Erythroblast (primary cell): ENCODE measurements at places on chromosomes 3 and 15.
A peak's percentile ranks its signal among the peaks of the same experiment; 100 is the strongest.

- no peak for DNase-seq
These were observed 76.1 kb upstream of the THBS1 start for GRCh38 chr15:39504808-39505207.

GRCh38 chr15:40320931-40321371 is 2.5 kb upstream of the INAFM2 start:
- peak; percentile 70 for DNase-seq

DNA sequence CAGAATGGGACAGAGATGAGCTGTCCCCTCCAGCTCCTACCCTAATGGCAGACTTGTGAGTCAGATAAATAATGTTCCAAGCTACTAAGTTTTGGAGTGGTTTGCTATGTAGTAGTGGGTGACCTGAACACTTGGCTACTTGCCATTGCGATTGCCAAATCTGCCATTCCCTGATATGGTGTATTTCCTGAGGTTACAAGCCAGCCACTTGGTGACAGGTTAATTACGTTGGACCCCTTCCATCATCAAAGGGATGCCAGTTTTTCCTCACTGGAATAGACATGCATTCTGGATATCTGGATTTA is 33.6 kb downstream of the MORF4L1 start:
- DNase-seq, result peak; percentile 38

DNA sequence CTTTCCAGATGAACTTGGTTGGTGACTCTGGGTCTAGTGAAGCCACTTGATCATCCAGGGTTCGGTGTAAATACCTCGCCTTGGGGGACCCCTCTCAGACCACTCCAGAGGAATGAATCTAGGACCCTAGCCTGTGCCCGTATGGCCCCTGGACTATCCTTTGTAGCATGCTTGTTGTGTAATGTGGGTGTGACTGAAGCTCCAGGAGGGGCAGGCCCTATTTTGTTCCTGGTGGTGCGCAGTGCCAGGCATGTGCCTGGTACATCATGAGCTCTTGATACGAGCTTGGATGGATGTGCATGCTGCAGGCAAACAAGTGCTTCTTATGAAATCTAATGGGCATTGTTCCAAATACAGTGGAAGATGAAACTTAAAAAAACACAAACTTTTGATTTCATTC is 82.8 kb downstream of the EBLN2 start:
- peak; percentile 68 for DNase-seq

- no peak for DNase-seq
These were observed 71.0 kb downstream of the WWTR1 start for GRCh38 chr3:149586871-149587270.

DNA sequence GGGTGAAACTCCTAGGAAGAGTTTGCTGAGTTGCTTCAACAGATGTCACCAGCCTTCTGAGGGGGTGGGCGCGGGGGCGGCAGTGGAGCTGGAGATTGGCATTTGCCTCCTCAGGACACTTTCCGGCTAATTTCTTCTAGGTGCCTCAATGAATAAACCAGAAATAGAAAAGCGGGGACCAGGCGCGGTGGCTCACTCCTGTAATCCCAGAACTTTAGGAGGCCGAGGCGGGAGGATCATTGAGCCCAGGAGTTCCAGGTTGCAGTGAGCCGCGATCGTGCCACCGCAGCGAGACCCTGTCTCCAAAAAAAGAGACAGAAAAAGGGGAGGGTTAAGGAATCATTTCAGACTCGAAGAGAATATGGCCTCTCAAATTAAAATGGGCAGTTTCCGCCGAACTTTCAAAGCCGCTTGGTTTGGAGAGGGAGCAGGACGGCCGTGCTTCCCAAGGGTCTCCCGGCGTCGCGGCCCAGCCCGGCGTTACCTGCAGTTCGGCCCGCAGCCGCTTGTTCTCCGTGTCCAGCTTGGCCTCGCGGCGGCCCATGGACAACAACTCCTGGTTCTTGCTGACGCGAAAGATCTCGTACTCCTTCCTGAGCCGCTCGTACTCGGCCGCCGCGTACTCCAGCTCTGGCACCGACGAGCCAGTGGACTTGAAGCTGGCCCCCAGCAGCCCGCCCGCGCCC is 587 bp downstream of the NPHP3 start:
- peak; percentile 84 for DNase-seq

DNA sequence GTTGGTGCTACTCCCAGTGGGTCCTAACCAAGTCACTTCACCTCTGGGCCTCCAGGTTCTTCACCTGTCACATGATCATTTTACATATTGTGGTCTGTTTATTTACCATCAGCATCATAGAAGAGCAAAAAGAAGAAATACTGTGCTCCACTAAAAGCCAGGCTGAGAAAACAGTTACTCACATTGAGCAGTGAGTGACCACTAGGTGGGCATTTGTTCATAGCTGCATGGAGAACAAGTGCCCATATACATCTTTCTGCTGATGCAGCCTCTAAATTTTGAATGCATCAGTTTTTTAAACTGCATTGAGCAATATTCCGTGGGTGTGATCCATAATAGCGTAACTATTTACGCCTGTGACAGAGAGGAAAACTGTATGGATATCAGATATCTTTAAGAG is 76.2 kb downstream of the DCUN1D1 start:
- DNase-seq, result peak; percentile 19

- no peak for DNase-seq
These were observed 31.6 kb downstream of the KLHL25 start for GRCh38 chr15:85763157-85763556.

GRCh38 chr3:100540791-100541334 is 48.4 kb downstream of the TMEM45A start:
- DNase-seq, result no peak

DNA sequence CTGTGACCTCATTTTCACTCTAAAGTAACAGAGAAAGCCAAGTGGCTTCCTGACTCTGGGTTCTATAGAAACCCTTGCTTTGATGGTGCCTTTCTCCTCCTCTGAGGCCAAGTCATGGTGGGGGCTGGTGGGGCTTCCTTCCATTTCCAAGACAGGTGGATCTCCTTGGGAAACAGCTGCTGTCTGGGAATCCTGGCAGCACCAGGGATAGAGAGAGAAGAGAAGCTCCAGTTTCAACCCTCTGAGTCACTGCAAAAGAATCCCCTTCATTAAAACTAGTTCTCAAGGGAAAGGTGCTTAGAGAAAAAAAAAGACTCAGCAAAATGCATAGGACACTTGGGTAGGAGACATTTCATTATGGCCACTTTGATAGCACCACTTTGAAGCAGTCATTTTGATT is 614.4 kb downstream of the FHIT start:
- no peak for DNase-seq

- DNase-seq, result no peak
These were observed 207.1 kb downstream of the GBE1 start for GRCh38 chr3:81554388-81554787.

DNA sequence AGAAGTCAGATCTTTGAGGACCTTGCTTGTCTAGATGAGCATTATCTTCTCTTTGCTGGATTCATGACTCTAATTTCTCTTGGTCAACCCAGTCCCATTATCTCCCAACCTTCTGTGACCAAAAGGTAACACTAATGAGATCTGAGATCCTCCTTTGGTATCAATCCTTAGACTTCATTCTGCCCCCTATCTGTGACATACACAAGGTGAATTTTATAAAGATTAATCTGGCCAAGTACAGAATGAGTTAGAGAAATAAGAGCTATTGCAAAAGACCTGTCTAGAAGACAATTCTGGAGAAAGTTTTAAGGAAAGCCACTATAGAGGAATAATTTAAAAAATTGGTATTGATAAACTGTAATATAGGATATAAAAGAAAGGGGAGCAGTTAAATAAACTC is 113.8 kb upstream of the KCNMB2 start:
- no peak for DNase-seq

DNA sequence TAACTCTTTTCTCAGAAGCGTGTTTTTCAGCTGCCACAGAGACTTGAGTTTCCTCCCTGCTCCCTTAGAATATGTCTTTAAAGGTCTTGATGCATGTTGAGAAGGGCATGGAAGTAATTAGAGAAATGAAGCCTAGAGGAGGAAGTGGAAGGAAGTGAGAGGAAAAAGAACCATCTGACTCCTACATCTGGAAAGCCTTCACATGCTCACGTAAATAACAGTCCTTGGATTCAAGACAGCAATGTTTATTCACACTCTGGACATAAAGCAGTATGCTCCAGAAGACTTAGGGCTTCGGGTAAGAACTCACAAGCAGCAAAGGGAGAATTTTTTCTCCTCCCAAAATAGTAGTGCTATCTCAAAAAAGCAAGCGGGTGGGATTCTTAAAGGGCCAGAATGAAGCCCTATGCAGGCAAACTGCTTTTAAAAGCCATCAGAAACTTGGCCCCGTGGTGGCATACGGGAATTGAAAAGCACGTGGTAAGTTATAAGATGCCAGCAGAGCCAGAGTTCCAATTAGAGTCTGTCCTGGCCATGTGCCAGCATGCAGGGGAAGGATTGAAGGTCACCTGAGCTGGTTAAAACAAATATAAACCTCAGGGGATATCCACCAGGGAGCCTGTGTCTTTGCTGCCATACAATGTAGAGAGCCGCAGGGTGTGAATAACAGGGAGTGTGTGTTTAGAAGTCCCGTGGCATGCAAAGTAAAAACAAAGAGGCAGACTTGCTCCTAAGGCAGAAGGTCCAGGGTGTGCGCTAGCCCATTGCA is 380.8 kb upstream of the NDN start:
- no peak for DNase-seq

GRCh38 chr3:14358426-14359211 is 43.8 kb upstream of the SLC6A6 start:
- no peak for DNase-seq

DNA sequence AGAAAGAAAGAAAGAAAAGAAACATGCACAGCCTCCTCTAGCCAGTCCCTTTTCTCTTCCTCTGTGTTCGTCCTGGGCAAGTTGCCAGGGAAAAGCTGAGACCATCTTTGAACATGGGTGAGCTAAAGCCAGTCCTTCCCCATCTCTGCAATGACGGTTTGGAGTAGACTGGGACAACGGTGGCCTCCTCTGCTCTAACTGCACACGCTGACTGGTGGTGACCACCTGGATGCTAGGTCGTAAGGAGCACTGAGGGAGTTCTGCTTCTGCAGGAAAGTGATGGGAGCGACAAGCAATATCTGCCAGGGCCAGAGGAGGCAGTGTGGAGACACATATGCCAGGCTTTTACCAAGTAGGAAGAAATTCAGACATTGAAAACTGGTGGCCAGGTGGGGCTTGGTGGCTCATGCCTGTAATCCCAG is 111.7 kb downstream of the NUP210 start:
- DNase-seq, result peak; percentile 47

GRCh38 chr3:177973241-177973840 is 562.9 kb upstream of the KCNMB2 start:
- DNase-seq, result no peak

DNA sequence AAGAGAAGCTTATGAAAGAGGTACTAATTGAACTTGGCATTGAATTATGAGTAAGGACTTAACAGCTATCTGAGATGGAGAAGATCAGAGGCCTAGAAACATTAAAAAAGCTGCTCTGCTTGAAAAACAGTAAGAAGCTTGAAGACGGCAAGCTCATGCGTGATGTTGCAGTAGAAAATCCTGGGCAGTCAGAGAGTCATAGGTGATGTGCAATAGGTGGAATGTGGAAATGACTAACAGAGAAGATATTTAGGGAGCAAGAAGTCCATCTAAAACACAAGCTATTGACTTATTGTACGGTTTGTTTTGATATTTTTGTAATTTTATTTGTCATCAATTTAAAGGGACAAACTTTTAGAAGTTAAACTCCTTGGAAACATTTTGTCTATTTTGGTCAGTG is 1101.4 kb downstream of the ROBO2 start:
- DNase-seq, result no peak

DNA sequence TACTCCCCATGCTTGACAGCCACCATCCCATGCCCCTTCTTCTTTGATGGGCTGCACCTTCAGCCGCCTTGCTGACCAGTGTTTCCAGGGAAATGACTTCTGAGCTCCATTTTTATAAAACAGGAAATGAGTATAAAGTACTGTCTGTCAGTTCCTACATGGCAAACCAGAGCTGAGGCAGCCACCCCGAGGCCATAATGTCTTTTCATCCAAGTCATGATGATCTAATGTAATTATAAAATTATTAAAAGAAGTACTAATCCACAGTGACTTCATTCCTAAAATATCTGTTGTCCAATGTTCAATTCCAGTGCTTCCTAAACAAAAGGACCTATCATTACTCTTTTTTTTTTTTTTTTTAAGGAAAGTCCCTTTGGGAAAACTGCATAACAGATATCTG is 75.2 kb upstream of the HERC1 start:
- DNase-seq, result no peak

GRCh38 chr3:38232701-38233100 is 32.9 kb upstream of the SLC22A13 start:
- DNase-seq, result no peak

DNA sequence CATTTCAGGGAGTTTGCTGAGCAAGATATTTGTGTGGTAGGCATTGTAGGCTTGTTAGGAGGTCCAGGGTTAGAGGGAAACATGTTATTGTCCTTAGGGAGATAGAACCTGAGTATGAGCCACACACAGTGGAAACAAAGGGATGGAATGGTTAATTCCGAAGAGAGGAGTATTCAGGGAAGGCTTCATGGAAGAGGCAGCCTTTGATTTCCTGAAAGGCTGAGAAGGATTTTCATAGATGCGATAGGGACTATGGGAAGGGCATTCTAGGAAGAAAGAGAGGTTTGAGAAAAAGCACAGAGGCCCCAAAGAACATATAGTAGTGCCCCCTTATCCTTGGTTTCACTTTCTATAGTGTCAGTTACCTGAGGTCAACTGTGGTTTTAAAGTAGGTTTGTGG is 81.7 kb downstream of the RAB11A start:
- no peak for DNase-seq

DNA sequence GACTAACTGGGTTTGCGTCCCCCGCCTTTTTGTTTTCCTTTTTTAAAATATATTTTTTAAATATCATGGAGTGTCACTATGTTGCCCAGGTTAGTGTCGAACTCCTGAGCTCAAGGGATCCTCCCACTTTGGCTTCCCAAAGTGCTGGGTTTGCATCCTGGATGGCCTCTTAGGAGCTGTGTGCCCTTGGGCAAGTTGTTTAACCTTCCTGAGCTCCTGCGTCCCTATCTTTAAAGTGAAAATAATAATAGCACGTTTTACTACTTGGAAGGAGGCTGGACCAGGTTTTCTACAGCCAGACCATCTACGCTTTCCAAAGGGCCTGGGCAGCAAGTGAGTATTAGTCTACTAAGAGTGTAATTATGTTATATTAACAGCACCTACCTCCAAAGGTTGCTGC is 44.2 kb upstream of the RNU6-1 start:
- no peak for DNase-seq

GRCh38 chr15:95770196-95770595 is 560.3 kb upstream of the NR2F2 start:
- DNase-seq, result no peak
